ENCODE measurements at places on chromosomes 5 and 9. TPM values are rescaled to one million over a fixed set of nuclear protein-coding genes. Genes with fewer than 3 reads are reported as not detected.

DNA sequence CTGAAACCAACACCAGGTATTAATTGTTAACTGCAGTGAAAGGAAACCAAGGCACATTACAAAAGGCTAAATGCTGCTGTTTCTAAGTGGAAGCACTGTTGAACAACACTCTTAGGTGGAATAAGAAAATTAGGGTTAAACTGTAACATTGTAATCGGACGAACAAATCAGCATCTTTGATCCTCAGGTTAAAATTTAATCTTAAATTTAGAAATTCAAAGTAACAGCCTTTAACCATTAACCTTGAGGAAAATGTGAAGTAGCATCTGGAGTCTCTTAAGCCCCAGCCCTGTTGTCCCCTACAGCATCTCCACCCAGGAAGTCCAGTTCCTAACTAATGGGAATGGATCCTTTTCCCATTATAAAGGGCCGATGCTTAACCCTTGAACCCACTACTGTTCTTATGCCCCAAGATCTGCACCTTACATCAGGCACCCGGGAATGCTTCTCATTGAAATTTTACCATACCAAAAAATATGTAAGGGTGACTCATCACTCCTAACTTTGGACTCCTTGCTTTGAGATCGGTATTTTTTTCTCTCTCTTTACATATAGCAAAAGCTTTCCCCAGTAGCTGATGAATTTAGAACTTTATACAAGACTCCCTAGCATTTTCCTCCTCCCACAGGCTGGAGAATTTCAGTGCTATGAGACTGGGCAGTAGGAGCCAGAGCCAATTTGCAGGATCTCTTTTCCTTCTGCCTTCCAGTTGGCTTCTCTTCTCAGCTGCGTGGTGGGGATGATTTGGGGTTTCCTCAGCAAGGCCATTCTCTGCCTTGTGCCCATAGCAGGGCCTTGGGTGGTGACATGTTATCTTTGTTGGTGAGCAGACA lies 32.0 kb upstream of the ITGA2 start:
- peaks cover 18% of the 10 kb centered on the region for H3K27me3 ChIP-seq
- H3K27ac ChIP-seq = no peak overlapping the region
- no peaks in the 10 kb centered on the region for H3K4me1 ChIP-seq
- H3K36me3 ChIP-seq = no peaks in the 10 kb centered on the region
- H3K4me3 ChIP-seq = no peak overlapping the region
- no peak for DNase-seq

Gene HTR4
- not detected for total RNA-seq

- no peak overlapping the region for H3K4me3 ChIP-seq
- no peak for DNase-seq
- no peaks in the 10 kb centered on the region for H3K27me3 ChIP-seq
- H3K4me1 ChIP-seq = no peaks in the 10 kb centered on the region
- H3K27ac ChIP-seq = no peak overlapping the region
These were observed 175.6 kb upstream of the TLE4 start for GRCh38 chr9:79396168-79396567.

DNA sequence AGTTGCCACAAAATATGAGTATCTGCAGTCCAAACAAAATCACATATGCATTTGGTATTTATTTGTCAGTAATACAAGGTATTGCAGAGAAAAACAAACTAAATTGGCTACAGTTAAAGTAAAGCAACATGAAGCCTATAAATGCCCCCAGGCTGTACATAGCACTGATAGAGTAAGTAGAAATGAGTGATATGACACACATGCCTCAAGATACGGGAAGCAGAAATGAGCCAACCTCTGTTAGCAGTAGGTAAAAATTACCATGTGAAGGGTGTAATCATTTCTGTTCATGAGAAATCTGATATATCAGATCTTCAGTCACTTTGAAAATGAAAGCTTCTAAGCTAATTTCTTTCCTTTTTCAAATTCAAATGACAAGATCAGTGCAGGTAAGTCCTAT lies 131.1 kb downstream of the CHSY3 start:
- H3K4me1 ChIP-seq = no peaks in the 10 kb centered on the region
- no peak for DNase-seq
- peaks cover 2% of the 10 kb centered on the region for H3K27me3 ChIP-seq
- H3K27ac ChIP-seq = no peak overlapping the region

GRCh38 chr5:177446200-177447065 lies at the start of gene PRR7:
PRR7 (plus strand) TSS chr5:177446814; CDS start chr5:177455068, 8,254 bp downstream.
- peak within 1 kb of the TSS; percentile 87 for H3K27ac ChIP-seq
- H3K36me3 ChIP-seq = peaks cover 9% of the 10 kb centered on the region
- peaks cover 33% of the 10 kb centered on the region for H3K4me1 ChIP-seq
- peak; percentile 91 for DNase-seq
- H3K4me3 ChIP-seq = peak within 1 kb of the TSS; percentile 81

Data from activated CD4-positive, alpha-beta T cell treated with anti-CD3 and anti-CD28 coated beads, Interleukin-2, amount 10 ng/mL, durations not matched to agents 24 days and 14 days (primary cell).